ENCODE measurements at places on chromosomes 12 and 14.

GRCh38 chr14:36655571-36655962 lies 6.1 kb upstream of the PAX9 start:
- DNase-seq = no peak

DNA sequence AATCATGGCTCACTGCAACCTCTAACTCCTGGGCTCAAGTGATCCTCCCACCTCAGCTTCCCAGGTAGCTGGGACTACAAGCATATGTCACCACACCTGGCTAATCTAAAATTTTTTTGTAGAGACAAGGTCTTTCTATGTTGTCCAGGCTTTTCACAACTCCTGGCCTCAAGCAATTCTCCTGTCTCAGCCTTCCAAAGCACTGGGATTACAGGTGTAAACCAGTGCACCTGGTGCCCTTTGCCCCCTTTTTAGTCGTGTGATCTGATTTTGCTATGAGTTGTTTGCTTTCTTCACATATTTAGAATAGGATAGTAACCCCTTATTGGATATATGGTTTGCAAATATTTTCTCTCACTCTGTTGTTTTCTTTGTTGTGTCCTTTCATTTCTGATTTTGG lies 1.7 kb upstream of the RAD52 start:
- no peak for DNase-seq

DNA sequence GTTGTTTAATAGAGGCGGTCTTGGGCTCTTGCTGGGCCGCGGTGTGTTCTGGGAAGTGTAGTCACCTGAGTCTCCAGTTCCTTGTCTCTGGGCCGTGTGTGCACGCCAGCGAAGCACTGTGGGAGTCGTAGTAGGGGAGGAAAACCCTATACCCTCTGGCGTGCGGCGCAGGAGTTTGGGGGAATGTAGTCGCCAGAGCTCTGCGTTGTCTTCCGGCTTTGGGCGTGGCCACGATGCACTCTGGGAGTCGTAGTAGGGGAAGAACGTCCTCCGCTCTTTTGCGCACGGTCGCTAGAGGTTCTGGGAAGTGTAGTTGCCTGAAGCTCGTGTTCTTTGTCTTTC lies 726 bp upstream of the ZNF140 start:
- peak; percentile 97 for DNase-seq

GRCh38 chr12:12524128-12524527 lies 38.5 kb downstream of the DUSP16 start:
- DNase-seq = no peak

DNA sequence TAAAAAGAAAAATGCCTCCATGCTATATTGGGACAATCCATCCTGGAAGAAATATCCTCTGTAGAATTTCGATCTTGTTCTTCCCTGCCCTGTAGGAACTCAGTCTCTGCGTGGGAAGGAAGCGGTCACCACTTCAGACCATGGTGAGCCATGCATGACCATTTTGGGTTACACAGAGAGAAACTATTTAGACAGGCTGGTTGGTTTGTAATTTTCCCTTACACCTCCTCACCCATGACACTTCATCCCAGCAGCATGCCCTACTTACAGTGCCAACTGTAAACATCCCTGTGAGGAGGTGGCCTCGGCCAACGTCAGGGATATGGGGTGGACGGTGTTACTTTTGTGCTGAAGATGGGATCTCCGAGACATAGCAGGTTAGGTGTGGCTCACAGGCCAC lies 121.4 kb downstream of the SMOC1 start:
- DNase-seq = no peak

- no peak for DNase-seq
Measured at GRCh38 chr14:26707234-26707633, 109.4 kb upstream of the NOVA1 start.

- no peak for DNase-seq
Measured at GRCh38 chr12:57612711-57613426, 1.6 kb downstream of the ARHGEF25 start.

DNA sequence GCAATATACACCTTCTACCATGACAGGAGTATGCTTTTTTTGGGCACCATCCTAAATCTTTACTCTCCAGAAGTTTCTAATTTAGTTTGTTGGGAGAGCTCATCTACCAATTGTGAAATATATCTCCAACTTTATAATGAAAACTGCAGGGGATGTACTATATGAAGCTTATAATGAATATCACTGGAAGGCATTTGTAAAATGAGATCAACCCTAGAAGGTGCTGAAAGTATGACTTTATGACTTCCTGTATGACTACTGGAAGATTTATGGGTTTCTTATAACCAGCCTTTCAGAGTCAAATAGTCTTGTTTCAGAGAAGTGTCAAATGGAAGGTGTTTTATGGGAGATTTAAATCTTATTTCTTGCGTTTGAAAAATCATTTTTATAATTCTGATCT lies 122.9 kb downstream of the MYRFL start:
- no peak for DNase-seq

GRCh38 chr12:80178846-80179245 lies 79.5 kb downstream of the OTOGL start:
- peak; percentile 28 for DNase-seq

- DNase-seq = no peak
Measured at GRCh38 chr12:93889516-93890212, 212.5 kb downstream of the CRADD start.

DNA sequence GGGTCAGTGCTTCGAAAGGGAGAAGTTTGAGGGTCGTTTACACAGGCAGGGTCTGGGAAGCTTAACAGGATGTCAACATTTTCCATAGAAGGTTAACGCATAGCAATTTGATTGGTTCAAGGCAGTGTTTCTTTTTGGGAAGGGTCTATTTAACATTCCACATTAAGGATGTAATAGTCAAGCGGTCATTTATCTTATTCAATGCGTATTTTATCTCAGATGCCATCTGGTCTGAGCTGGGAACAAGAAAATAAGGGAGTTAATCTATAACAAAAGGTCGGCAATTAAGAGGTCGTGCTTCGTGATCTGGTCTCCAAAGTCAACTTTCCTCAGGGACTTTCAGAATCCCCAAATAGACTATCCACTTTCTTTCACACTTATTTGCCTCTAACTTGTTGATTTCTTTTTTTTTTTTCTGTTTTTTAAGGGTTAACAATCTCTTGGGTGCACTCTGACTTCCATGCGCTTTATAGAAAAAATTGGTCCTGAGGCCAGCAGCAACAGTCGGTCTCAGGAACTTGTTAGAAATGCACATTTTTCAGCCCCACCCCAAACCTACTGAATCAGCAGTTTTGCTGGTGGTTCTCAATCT lies 550 bp upstream of the RESF1 start:
- no peak for DNase-seq

GRCh38 chr12:22755629-22756028 lies 130.7 kb downstream of the ETNK1 start:
- DNase-seq = no peak

DNA sequence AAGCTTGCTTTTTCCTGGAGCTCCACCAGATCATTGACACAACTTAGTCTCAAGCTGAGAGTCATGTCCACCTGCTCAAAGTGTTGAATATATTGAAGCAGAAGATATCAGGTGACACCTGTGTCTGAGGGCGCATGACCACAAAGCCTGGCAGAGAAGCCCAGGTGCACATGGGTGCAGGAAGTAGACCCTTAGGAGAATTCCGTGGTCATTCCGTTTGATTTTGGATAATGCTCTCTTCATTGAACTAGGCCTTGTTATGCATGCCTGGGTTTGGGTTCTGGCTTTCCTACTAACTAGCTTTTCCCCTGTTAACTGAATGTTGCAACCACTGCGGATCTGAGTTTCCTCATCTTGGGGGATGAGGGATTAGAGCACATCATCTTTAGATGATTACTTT lies 7.1 kb downstream of the ARHGDIB start:
- no peak for DNase-seq

DNA sequence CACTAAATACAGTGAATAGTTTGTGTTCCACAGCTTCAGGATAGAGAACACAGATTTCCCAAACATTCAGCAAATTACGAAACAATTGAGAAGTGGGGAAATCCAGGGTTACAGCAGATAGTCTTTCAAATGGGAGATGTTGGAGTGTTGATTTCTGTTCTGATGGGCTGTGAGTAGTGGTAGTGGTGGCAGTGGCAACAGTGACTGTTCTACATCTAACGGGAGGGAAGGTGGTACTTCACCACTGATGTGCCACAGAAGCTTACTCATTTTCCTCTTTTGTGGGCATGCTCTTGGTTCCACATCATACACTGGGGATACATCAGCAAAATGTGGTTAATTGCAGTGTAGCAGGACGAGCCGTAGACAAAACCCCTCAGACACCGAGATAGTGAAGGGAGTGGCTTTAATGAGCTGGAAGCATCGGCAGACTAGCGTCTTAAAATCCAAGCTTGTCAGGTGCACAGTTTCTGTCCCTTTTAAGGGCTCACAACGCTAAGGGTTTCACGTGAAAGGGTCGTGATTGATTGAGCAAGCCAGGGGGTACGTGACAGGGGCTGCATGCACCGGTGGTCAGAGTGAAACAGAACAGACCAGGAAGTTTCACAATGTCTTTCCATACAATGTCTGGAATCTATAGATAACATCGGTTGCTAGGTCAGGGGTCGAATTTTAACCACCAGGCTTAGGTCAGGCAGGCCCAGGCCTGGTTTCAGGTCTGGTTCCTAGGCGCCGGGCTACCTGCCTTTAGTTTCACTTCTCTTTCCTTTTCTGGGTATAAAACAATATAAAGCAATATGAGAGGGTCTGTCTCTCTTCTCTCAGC lies 330.6 kb upstream of the FBXO33 start:
- DNase-seq = no peak

DNA sequence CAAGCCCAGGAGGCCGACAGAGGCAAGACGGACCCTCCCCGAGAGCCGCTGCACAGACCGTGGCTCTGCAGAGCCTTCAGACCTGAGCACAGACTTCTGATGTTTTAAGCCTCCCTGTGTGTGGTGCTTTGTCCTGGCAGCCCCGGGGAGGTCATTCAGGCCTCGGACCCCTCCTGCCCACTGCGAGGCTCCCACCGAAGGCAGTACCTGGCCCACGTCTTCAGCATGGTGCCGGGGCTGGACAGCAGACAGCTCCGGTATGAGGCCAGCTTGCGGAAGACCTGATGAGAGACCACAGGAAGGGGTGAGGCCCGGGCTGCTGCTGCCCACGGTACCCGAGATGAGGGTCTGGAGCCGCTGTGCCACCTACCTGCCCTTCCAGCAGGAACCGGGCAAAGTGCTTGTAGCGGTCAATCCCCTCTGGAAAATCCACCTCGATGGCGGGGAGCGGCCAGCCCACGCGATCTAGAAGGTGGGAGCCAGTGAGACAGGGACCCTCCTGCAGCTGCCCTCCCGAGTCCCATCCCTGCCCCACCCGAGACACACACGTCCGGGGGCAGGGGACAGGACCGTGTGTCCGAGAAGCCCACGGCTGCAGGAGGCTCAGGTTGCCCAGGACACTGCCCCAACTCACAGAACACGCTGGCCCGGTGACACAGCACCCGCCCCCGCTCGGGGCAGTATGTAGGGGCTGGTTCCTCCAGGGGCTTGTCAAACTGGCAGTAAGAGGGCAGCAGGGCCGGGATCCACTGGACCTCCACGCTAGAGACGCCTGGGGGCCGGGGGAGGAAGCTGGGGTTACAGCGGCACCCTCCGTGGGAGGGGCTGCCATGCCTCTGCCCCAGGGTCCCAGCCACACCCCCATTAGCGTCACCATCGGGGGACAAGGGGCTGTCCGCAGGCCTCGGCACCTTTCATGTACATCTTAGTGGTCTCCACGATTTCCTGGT lies 35.6 kb upstream of the UBC start:
- DNase-seq = no peak

GRCh38 chr12:117671734-117672133 lies 297.1 kb downstream of the KSR2 start:
- no peak for DNase-seq

DNA sequence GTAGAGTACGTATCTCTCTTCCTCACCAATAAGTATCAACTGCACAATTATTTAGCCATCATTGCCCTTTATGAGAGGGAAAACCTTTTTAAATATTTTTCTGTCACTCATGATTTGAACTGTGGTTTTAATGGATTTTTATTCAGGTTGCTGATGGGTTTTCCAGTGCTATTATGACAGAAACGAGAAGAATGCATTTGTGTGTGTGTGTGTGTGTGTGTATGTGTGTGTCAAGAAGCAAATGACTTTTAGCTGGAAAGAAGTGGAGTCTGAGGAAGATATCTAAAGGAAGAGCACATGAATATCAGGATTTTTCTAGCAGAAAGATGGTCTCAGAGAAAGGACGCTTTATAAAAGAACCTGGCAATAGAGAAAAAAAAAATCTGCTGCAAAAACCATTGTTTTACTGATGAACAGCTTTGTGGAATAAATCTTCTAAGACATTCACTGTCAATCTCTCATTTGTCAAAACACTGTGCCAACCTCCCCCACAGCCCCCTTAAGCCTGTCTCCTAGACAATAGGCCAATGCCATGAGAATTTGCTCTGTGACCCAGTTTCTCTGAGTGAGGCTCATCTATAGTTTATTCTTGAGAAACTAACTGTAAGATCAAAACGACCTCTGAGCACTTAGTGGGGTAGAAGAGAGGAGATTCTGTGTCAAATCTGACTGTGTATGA lies 417.7 kb downstream of the FLRT2 start:
- DNase-seq = no peak

- DNase-seq = no peak
Measured at GRCh38 chr14:61638595-61639387, 56.5 kb upstream of the HIF1A start.

- no peak for DNase-seq
Measured at GRCh38 chr14:92632546-92633273, 115.7 kb downstream of the LGMN start.

GRCh38 chr12:94173660-94174265 lies 25.4 kb downstream of the PLXNC1 start:
- no peak for DNase-seq

All from activated CD4-positive, alpha-beta memory T cell treated with anti-CD3 and anti-CD28 coated beads, Interleukin-2, amount 10 ng/mL, durations not matched to agents 7 days and 5 days (primary cell).